ENCODE measurements at places on chromosomes 1 and 21. TPM values are rescaled to one million over a fixed set of nuclear protein-coding genes. Genes with fewer than 3 reads are reported as not detected.

DNA sequence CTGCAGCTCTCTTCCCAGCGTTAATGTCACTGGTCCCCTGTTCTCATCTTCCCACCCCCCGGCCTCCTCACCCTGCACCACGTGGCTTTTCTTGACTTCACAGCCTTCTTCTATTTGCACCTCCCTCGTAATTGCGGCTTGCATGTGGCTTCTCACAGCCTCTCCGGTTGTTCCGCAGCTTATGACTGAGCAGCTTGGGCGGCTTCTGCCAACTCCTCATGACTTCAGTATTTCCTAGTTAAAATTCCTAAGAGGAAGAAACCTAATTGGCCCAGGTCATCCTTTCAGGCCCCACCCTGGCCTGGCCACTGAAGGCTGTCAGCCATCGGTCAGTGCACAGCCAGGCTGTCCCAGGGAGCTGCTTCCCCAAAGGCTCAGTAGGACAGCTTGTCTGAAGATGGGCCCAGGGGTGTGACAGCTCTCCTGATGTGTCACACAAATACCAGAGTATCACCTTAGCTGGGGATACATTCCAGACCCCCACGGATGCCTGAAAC is 8.6 kb upstream of the RERE start:
- DNase-seq = no peak
- H3K4me3 ChIP-seq = no peak overlapping the region
- H3K36me3 ChIP-seq = no peaks in the 10 kb centered on the region
- H3K27ac ChIP-seq = no peak overlapping the region

GRCh38 chr1:152110860-152111514 is 4.3 kb downstream of the TCHH start:
- H3K4me3 ChIP-seq = peak overlapping the region; percentile 10
- peaks cover 54% of the 10 kb centered on the region for H3K4me1 ChIP-seq
- H3K27me3 ChIP-seq = no peaks in the 10 kb centered on the region

DNA sequence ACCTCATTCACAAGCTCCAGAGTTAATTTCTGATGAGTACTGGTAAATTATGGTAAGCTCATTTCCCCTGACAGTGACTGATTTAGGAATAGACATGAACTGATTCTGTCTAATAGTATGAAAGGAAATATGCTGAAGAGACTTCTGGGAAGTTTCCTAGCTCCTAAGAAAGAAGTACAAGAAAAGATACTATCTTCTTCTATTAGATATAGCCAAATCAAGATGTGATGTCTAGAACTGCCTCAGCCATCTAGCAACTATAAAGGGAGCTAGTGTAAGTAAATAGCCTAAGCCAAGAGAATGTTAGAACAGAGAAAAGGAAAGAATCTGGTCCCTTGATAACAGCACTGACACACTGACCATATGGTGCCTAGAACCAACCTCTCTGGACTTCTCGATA is 10.7 kb upstream of the PHTF1 start:
- H3K4me3 ChIP-seq = no peak overlapping the region
- DNase-seq = no peak
- H3K4me1 ChIP-seq = peaks cover 6% of the 10 kb centered on the region
- H3K27me3 ChIP-seq = no peaks in the 10 kb centered on the region
- peaks cover 8% of the 10 kb centered on the region for H3K36me3 ChIP-seq
- no peak overlapping the region for H3K27ac ChIP-seq

DNA sequence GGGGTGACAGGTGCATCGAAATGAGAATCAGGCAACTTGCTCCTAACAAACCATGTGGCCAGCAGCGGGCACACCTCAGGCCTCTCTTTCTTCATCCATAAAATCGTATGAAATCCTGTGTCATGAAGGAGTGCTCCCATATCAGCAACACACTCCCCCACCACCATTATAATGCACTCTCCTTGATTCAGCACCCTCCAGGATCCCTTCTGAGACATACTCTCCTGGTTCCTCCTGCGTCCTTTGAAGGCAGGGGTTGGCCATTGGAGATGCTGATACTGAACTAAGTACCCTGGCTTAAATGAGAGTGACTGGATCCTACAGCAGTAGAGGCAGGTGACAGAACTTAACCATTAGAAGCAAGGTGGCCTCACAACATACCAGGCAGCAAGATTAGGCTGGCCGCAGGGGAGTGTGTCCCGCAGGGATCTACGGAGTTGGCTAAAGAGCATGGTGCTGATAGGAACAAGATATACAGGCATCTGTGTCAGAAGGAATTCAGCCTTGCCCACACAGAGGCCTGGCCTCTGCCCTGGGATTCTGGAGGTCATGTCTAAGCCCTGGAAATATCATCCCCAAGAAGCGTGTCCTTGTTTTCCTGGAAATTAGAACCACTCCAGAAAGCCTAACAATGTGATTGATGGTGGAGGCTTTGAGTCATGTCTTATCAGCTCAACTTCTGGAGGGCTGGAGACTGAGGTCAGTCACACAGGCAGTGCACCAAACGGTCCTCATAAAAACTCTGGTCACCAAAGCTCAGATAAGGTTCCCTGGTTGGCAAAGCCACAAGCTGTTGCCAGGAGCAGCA is 16.8 kb downstream of the S100A7A start:
- no peaks in the 10 kb centered on the region for H3K4me1 ChIP-seq
- H3K36me3 ChIP-seq = no peaks in the 10 kb centered on the region
- DNase-seq = no peak
- H3K4me3 ChIP-seq = no peak overlapping the region

DNA sequence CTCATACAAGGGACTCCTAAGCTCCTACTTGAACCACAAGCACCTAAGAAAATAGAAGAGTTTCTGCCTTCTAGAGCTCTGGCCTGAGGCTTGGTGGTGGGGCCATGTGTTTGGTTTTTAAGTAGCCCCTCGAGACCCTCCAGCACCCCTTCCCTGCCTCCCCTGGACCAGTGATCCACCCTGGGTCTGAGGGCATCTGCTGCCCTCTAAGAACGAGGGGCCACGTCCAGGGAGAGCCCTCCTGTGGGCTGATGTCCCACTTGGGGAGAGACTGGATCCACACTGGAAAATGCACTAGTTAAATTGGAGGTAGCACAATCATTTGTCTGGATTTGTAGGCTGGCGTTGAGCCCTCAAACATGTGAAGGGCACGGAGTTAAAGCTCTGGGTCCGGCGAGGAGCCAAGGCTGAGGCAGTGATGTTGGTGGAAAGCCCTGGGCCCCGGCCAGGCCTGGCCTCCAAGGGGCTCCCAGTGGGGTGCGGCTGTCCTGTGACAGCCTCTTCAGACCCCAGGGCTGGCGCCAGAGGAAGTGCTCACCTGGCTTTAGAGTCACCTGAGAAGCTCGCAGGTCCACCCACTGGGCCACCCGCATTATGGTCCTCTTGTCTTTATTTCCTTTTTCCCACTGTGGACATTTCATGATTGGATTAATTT is 65.2 kb downstream of the SLC37A1 start:
- H3K36me3 ChIP-seq = peaks cover 2% of the 10 kb centered on the region
- no peak overlapping the region for H3K27ac ChIP-seq
- no peak for DNase-seq
- no peaks in the 10 kb centered on the region for H3K4me1 ChIP-seq

Gene OPRD1
- not detected for total RNA-seq

Gene OR2T33
- not detected for total RNA-seq

Gene SERTAD4
- total RNA-seq = not detected

DNA sequence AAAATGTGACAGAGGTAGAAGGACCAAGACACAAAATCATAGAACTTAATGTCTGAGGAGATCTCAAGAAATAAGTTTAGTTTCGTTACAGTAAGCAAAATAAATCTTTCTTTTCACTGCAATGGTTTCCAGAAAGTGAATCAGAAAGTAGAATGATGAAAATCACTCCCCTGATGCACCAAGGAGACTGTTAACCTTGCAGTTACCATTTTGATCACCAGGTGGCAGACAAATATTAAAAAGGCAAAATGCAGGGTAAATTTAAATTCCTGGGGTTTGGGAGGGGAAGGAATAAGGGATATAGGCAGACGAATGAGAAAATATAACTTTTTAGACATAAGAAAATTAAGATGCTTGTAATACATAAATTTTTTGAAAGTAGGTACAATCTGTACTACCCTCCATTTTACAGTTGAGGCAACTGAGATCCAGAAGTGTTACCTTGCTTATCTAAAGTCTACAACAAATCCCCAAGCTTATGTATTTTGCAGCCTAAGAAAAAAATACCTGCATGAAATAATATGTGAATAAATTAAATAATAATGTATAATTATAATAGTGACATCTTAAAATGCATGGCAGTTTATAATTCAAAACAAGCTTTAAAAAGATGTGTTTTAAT is 253.2 kb downstream of the CRB1 start:
- no peak overlapping the region for H3K27ac ChIP-seq
- no peaks in the 10 kb centered on the region for H3K4me1 ChIP-seq
- no peaks in the 10 kb centered on the region for H3K27me3 ChIP-seq
- H3K36me3 ChIP-seq = no peaks in the 10 kb centered on the region
- no peak overlapping the region for H3K4me3 ChIP-seq

Gene CCDC190
- not detected for total RNA-seq

DNA sequence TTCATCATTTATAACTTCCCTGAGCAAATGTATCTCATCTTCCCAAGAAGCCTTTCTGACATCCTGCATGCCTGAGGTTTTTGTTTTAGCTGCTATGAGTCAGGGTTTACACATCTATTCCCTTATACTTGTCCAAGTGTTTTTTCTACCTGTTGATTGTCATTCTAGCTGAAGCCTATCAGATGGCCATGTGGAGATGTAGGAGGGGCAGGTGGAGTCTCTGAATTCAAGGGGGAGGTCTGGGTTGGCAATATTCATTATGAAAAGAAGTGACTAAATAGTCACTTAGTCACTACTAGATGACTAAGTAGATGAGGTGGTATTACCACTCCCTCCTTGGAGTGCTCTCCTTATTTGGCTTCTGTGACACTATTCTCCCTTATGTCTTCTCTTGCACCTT is 52.4 kb downstream of the XCL1 start:
- H3K4me1 ChIP-seq = no peaks in the 10 kb centered on the region
- no peak overlapping the region for H3K4me3 ChIP-seq
- no peaks in the 10 kb centered on the region for H3K27me3 ChIP-seq
- no peak for DNase-seq
- H3K27ac ChIP-seq = no peak overlapping the region

Gene LRRC38
- not detected for total RNA-seq

Gene RSPH1
- 1.6 TPM for total RNA-seq

All from body of pancreas (tissue), 4 donors.